ENCODE measurements at places on chromosomes 6 and 20. TPM values are rescaled to one million over a fixed set of nuclear protein-coding genes. Genes with fewer than 3 reads are reported as not detected.

The THEMIS gene
- total RNA-seq, result 24.5 TPM

The CDSN gene
- total RNA-seq, result not detected

The LRRC73 gene
- total RNA-seq, result 0.19 TPM

The PSORS1C1 gene
- 0.33 TPM for total RNA-seq

The FRS3 gene
- 4.8 TPM for total RNA-seq

The SMLR1 gene
- total RNA-seq, result not detected

The ERVFRD-1 gene
- not detected for total RNA-seq

GRCh38 chr6:27662769-27663168, 189.9 kb upstream of the ZNF184 start:
- no peak for DNase-seq

DNA sequence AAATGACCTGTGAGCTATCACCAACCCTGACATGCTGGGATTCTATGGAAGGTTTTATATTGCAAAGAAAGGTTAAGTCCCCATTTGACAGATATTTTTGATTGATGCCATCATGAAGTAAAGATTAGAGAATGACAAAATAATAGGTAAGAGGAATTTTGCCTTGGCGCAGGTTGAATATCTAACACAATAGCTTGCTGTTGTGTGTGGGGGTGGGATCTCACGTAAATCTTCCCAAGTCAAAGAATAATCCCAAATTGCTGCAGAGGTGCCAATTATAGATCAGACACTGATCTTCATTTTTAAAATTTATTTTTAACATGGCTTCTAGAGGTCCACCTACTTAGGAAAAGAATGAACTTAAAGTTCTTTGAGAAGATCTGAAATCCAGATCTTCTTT, 135.5 kb downstream of the FIG4 start:
- no peak for DNase-seq

DNA sequence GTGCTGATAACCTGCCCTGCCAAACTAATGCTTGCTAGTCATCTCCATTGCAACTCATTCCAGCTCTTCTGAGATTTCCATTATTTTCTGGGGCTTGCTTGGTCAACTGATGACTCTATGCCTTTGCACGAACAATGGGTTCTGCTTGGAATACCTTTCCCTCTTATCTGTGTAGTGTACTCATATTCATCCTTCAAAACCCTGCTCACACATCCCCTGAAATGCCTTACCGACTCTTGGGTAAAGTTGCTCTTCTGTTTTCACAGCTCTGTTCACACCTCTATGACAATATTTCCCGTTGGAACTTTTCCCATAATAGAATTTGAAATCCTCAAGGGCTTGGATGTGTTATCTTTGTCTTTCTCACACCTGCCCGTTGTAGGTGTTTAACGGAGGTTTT, 331.0 kb upstream of the SOX4 start:
- DNase-seq, result no peak

DNA sequence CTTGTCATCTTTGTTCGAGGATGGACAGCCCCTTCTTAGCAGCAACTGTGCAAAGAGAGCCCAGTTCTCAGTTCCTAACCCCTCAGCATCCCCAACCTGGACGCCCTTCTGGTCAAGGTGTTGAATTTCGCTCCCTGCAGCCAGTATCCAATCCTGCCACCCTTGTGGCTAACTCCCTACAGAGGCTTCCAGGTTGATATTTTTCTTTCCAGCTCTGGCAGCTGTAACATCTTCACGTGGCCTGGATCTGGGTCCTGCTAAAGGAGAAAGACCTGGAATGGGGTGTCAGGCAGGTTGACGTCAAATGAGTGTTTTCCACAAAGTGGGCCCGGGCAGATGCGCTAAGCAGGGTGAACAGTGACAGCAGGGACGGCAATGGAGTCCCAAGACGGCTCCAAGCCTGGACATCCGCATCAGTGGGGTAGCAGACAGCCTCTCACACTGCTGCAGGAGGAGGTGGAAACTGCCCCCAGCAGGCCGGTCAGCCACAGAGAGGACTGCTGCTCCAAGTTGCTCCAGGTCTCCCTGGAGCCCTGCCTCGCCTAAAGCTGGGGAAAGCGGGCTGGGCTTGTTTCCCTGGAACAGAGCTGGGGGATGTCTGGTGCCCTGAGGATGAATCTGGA, 1.0 kb upstream of the YTHDF1 start:
- DNase-seq, result no peak
